Esophagus squamous epithelium (tissue), 5 donors: ENCODE measurements at places on chromosomes 4 and X.
A peak's percentile ranks its signal among the peaks of the same experiment; 100 is the strongest.

DNA sequence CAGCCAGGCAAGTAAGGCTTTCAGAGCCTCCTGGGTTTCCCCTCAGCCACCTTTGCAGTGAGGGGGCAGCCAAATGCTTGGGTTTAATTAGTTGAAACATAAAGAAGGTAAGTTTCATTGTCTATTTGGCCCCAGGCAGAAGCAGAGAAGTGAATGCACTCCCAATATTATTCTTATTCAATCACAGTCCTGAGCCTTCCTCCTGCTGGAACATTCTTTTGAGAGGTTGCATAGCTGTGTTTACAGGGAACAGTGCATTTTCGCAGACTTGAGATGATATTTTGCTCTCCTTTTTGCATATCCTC is 13.9 kb downstream of the SLC2A9 start:
- no peak for DNase-seq

DNA sequence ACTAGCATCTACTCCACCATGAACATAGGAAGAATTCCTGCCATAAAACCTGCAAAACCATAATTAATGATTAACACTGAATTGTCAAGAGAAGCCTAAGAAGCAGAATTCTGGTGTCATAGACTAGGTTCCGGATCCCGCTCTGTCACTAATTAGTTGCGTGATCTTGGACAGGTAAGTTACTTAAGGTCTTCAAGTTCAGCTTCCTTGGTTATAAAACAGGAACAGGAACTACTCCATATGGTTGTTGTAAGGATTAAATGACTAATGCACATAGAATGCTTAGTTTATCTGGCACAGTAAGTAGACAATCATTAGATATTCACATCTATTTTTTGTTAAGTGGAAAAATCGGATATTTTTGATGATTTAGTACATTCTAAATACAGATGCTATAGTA is 14.3 kb downstream of the G3BP2 start:
- DNase-seq = no peak

DNA sequence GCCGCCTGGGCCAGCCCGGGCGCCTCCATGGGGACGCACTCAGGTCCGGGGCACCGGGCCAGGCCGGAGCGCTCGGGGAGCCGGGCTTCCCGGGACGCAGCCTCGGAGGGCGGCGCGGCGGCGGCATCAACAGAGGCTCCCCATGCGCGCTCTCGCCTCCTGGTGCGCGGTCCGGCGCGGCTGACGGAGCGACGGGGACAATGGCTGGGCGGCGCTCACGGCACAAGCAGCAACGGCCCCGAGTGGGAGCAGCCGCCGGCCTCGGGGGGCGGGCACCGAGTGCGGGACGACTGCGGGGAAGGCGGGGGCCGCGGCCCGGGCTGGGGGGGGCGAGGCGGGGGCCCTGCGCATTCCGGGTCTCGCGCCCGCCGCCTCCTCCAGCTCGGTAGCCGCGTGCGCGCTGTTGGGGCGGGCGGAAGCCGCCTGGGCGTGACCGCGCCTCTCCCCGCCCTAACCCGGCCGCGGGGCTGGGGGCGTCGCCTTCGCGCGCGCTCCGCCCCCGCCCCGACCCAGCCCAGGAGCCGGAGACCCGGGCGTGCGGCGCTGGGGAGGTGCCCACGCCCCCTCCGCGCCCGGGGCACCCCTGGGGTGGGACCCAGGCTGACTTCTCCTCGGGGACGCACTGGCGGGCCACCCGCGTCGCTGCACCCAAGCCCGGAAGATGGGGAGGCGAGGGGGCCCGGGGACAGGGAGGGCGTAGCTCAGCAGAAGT is at the start of gene PRKX:
PRKX (minus strand) TSS at position 425 of the 712 bp plus-strand sequence; CDS start at position 29, 396 bp downstream.
- DNase-seq = peak; percentile 11

DNA sequence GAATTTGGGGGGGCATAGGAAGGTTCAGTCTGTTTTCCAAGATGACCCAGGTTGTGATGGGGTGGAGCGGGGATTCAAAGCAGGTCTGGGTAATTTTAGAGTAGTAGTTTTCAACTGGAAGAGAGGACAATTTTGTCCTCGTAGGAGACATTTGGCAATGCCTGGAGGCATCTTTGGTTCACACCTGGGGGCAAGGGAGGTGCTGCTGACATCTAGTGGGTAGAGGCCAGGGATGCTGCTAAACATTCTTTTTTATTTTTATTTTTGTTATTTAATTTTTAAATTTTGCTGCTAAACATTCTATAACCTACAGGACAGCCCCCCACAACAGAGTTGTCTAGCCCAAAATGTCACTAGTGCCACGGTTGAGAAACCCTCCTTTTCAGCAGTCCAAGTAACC is 1.9 kb downstream of the RAB9A start:
- DNase-seq = no peak

GRCh38 chr4:14178421-14178820 is 550.9 kb upstream of the BOD1L1 start:
- no peak for DNase-seq

GRCh38 chr4:90951037-90951436 is 823.8 kb downstream of the CCSER1 start:
- no peak for DNase-seq

GRCh38 chrX:74924449-74925224 is 615 bp downstream of the NEXMIF start:
- DNase-seq = no peak
